ENCODE measurements at places on chromosomes 4 and X.
A peak's percentile ranks its signal among the peaks of the same experiment; 100 is the strongest.

DNA sequence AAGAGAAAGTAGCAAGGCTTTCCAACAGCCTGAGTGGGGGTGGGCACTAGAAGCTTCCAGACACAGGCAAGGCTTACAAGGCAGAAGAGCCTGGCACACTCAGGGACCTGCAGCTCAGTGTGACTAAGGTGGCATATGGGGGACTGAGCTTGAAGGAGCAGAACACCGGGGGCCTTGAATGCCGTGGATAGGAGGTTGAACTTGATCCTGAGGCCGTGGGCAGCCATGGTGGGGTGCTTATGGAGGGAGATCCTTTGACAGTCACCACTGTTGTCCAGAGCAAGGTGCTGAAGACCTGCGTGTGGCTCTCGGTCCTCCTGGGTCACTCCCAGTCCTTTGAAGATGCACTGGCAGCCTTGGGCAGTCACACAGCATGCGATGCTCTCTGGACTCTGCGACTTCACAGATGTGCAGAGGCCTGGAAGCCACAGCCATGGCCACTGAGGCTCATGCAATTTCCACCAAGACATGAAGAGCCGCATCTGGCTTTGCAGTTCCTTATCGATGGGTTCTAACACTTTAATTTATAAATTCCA lies 18.3 kb downstream of the C4orf50 start:
- DNase-seq, result no peak

GRCh38 chr4:132071815-132072214 lies 1077.3 kb upstream of the PCDH10 start:
- DNase-seq, result no peak

DNA sequence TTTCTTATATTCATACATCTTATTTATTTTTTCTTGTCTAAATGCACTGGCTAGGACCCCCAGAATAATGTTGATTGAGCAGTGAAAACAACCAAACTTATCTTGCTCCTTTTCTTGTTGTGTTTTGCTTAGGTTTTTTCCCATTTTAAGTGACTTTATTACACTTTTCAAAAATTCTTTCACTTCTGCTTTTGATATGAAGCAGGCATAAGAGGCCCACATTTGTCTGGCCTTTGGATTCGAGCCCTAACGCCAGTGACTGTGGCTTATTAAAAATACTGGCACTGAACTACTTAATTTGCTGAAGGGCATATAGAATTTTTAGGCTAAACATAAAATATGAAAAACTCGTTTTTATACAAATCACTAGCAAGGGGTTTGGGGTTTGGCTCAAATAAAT lies 197.0 kb downstream of the ASB9 start:
- DNase-seq, result no peak

GRCh38 chr4:70722199-70722791 lies 531 bp downstream of the RUFY3 start:
- no peak for DNase-seq

GRCh38 chrX:2220829-2221567 lies 279.8 kb downstream of the DHRSX start:
- DNase-seq, result no peak

GRCh38 chr4:37845201-37845600 lies 18.7 kb downstream of the PGM2 start:
- DNase-seq, result no peak

DNA sequence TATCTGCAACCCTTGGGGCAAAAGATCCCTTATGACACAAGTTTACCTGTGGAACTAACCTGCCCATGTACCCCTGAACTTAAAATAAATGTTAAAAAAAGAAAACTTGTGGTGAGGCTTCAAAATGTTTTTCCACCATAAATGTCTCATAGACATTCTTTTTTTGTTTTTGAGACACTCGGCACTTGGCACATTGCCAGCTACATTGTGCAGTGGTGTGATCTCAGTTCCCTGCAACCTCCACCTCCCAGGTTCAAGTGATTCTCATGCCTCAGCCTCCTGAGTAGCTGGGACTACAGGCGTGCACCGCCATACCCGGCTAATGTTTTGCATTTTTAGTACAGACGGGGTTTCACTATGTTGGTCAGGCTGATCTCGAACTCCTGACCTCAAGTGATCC lies 528.9 kb upstream of the CXorf51A start:
- no peak for DNase-seq

- no peak for DNase-seq
Observed at GRCh38 chr4:170374770-170375169, 285.0 kb upstream of the AADAT start.

DNA sequence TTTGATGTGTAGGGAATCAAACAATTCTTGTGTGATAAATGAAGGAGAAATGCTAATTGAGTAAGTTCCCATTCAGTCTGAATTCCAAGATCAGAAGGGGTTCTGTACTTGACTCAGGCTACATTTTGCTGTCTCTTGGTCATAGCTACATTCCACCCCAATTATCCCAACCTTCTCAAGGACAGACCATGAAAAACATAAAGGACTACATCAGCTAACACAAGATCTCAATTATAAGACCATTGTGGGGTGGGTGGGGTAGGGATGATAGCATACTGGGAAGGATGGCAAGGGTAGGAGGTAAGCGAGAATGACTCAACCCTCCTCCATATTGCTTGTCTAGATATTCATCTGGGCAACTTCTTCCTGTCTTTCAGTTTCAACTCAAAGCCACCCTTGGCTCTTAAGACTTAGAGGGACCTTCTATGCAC lies 87.4 kb upstream of the ETNPPL start:
- no peak for DNase-seq

DNA sequence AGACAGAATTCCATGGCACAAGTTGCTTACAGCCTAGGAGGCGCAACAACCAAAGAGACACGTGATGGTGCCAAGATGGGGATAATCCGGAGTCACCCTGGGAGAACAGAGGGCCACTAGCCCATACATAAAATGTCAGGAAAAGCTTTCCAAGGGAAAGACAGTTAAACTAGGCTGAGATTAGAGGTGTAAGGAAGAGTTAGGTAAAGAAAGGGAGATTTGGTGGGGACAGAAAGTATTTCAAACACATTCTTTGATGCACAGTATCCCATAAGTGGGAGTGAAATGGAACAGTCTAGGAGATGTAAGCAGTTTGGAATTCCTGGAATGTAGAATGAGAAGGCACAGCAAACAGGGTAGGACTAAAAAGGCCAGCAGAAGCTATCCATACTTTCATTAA lies 860.9 kb upstream of the LCORL start:
- DNase-seq, result no peak

DNA sequence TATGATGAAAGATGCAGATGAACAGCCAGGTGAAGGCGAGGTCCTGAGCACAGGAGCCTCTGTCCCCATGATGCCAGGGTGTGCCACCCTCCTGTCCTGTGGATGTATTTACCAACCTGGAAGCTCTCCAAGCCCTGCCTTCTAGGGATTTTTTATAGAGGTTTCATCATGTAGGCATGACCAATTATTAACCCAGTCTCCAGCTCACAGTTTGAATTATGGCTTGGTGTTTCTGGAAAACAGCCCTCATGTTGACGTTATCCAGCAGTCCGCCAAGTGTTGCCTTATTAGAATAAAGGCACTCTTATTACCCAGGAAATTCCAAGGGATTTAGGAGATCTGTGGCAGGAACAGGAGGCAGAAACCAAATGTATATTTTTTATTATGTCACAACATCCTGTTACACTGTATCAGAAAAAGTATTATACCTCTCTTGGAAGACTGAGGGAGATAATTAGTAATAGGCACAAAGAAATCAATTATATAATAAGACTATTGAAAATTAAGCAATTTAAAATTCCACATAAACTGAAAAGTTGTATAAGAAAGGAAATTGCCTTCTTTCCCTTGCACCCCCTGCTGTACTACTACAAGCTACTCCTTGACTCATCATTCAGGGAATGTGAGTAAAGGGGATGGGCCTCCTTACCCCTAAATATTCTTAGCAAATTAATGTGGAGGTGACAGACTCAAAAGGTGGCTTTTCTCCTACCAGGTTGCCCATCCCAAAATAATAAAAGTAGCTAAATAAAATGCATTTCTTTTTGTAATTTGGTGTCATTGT lies 129.6 kb downstream of the ZNF330 start:
- DNase-seq, result no peak

- no peak for DNase-seq
Observed at GRCh38 chr4:39415678-39416283, 9.1 kb downstream of the KLB start.

DNA sequence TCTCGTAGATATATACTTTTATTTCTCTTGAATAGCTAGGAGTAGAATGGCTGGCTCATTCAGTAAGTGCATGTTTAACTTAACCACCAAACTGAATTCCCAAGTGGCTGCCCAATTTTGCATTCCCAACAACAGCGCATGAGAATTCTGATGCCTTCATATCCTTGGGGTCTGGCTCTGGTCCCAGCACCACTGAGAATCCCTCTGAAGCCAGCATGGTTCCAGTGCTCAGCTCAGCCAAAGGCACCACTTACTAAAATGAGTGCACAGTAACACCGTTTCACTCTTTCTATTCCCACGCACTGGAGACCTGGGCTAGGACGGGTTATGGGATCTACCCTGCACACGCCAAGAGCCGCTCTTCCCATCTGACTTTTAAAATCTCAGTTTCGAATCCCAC lies 60.4 kb downstream of the CASP3 start:
- no peak for DNase-seq

GRCh38 chr4:144501231-144501780 lies 144.7 kb upstream of the HHIP start:
- no peak for DNase-seq

DNA sequence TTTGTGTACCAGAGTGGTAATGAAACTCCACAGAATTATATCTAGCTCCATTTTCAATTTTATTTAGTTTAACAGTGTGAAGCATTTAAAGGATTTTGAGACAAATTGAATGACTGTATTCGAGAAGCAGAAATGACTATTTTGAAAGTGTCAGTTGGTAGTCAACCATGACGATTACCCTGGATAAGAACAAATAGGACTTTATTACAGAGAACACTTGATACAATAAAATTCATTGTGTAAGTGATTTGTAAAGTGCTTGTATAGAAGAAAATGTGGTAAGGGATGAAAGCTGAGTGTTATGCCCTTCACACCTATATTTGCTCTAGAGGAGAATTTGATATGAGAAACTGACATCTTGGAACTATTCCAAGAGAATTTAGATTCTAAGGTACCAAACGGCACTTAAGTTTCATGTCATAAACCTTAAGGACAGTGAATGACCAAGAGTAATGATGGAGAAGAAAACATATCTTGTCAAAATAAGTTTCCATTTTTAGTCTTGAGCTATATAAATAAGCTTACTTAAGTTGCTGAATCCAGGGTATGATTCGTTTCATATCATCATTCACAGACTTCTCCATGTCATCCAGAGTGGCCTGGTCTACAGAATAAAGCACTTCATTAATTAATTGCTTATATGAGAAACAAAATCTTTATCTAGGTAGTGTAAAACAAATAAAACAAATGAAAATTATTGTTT lies 34.6 kb downstream of the MED14 start:
- DNase-seq, result no peak

- no peak for DNase-seq
Observed at GRCh38 chr4:39976945-39977488, 694 bp downstream of the PDS5A start.

- no peak for DNase-seq
Observed at GRCh38 chr4:138202686-138203085, 39.5 kb downstream of the SLC7A11 start.

GRCh38 chr4:132823419-132823818 lies 325.7 kb upstream of the PCDH10 start:
- DNase-seq, result no peak

DNA sequence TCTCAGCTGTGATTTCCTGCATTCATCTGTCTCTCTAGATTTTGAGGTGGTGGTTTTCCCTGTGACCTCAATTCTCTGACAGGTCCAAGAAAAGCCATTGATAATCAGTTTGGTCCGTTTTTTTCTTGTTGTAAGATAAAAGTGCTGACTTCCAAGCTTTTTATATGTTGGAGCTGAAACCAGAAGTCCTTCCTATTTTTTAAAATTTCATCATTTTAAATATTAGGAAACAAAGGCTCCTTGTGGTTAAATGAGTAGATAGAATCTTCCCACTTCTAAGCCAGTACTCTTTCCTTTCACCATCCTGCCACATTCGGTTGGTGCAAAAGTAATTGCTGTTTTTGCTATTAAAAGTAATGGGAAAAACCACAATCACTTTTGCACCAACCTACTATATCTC lies 18.3 kb downstream of the RNF175 start:
- DNase-seq, result no peak

GRCh38 chr4:140070973-140071372 lies 83.0 kb downstream of the MAML3 start:
- DNase-seq, result no peak

GRCh38 chr4:17055788-17056187 lies 157.3 kb upstream of the LDB2 start:
- DNase-seq, result peak; percentile 65

- no peak for DNase-seq
Observed at GRCh38 chr4:70868778-70869177, 29.1 kb upstream of the GRSF1 start.

DNA sequence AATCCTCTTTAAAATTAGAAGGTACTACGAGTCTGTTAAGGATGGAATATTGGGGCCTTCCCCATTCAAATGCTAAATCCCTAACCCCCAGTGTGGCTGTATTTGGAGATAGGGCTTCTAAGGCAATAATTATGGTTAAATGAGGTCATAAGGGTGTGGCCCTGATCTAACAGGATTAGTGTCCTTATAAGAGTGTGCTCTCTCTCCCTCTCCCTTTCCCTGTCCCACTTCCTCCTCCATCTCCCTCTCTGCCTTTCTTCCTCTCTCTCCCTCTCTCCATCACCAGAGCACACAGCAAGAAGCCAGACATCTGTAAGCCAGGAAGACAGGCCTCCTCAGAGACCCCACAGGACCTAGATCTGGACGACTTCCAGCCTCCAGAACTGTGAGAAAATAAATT lies 116.9 kb downstream of the COL25A1 start:
- DNase-seq, result no peak

DNA sequence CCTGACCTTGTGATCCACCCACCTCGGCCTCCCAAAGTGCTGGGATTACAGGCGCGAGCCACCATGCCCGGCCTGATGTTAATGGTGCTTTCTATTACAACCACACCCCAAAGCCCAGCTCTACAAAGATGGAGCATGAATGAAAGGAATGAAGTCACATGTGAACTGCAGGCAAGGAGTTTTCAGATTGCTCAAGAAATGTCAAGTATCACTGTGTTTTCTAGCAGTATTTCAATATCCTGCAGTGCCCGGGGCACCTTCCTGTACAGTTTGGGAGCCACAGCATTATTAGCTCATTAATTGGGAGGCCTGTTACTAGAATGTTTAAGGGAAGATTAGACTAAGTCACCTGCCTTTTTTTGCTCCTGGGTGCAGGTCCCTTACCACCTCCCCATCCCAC lies 40.1 kb downstream of the PRIMPOL start:
- no peak for DNase-seq

- DNase-seq, result no peak
Observed at GRCh38 chr4:177879851-177880250, 437.6 kb upstream of the AGA start.

DNA sequence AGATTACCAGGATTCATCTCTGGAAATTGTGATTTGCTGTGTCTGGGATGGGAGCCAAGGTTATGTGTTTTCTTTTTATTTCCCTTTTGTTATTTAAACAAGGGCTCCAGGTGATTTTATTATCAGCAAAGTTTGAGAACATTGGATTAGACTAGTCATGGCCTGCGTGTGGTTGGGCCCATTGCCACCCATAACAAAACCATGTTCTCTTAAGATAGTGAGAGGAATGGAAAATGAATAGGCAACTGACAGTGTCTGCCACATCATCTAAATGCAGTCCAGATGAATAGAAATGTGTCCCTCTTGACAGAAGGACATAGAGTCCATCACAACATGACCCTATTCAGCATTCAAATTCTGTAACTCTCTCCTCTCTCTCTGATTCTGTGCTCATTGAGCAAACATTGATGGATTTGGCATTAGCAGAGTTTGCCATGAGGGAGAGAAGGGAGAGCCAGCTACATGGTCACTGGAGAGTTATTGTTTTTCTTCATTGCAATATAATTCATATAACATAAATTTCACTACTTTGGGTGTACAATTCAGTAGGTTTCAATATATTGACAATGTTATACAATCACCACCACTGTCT lies 11.7 kb downstream of the XK start:
- no peak for DNase-seq
